ENCODE measurements at places on chromosomes 1 and 21.

DNA sequence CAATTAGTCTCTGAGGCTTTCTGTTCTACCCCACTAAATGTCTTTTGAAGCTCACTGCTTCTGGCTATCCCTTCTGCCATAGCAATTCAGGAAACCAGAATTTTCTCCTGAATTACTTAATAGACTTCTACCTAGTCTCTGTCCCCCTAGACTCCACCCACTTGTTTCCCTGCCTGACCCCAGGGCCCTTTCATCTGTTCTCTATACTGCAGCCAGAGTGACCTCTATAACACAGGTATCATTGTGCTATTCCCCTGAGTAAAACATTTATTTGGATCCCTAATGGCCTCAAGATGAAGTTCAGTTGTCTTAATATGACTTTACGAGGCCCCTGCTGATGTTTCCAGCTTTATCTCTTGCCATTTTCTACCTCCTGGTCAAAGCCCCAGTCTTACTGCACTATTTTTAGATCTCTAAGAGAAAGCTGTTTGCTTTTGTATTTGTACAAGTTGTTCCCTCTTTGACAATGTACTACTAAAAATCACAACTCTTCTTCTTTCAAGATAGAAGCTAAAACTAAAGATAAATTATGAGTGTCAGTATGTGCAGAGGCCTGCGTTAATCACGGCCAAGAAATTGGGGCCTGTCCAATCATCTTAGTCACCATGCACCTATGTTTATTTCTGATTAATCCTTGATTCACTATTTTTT is 54.5 kb downstream of the ATP1B1 start:
- no peak for DNase-seq

GRCh38 chr1:230277201-230278025 is 148.7 kb downstream of the PGBD5 start:
- DNase-seq = no peak

GRCh38 chr1:67552336-67552759 is 122.1 kb upstream of the SERBP1 start:
- no peak for DNase-seq

GRCh38 chr1:20978413-20978812 is 191.3 kb upstream of the HP1BP3 start:
- DNase-seq = no peak

DNA sequence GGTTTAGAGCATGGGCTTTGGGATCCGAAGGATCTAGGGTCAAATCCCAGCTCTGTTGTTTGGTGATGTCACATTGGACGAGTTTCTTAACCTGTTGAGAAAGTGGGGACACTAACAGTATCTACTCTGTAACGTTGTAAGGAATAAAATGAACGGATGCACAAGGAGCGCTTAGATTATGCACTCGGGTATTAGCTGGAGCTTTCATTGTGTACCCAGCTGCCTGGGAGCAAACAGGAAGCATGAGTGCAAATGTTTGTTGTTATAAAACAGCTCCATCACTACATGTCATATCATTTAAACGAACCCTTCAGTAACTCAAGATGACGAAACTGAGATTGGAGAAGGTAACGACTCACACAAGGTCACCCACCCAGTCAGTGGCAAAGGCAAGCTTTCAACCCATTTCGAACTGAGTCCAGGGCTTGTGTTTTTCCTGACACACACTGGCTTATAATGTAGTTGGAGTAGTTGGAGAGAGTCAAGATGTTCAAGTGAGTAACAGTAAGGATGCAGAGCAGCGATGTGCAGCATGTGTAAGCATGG is 16.2 kb upstream of the SLC6A17 start:
- DNase-seq = no peak

DNA sequence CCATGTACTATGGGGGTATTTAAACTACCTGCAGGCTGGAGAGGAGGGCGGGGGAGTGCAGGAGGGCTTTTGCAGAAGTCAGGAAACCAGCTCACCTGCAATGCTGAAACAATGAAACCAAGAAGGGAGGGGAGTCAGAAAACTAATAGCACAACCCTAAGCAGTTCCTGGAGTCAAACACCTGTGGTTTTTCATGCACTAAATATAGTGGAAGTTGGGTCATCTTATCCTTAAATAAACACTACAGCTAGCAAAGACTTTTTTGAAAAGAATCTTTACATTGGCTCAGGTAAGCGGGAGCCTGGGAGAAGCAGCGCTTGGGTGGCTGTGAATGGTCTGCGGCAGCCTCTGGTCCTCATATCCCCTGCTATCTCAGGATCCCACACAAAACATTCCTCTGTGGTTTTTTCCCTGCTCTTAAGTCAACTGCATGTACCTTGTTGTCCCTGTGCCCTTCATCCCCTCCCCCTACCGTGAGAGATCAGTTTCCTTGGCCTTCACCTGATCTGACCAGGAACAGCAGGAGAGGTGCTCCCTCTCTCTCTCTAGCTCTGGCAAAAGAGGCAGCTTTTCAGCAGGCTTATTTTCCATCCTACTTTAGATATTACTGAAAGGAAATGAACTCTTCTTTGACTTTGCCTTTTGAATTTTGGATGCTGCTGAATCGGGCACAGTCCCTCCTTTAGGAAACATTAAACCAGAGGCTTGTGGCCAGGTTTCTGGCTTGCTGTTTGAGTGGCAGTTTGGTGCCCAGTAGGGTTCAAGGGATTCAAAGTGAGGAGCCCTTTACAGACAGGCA is 26.6 kb downstream of the TENT5C start:
- DNase-seq = no peak

DNA sequence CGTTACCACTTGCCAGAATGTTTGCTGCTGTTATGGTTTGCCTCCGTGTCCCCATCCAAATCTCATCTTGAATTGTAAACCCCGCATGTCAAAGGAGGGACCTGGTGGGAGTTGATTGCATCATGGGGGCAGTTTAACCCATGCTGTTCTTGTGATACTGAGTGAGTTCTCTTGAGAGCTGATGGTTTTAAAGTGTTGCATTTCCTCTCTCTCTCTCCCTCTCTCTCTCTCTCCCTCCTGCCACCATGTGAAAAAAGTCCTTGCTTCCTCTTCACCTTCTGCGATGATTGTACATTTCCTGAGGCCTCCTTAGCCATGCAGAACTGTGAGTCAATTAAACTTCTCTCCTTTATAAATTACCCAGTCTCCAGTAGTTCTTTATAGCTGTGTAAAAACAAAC is 44.4 kb downstream of the CFHR5 start:
- DNase-seq = no peak

DNA sequence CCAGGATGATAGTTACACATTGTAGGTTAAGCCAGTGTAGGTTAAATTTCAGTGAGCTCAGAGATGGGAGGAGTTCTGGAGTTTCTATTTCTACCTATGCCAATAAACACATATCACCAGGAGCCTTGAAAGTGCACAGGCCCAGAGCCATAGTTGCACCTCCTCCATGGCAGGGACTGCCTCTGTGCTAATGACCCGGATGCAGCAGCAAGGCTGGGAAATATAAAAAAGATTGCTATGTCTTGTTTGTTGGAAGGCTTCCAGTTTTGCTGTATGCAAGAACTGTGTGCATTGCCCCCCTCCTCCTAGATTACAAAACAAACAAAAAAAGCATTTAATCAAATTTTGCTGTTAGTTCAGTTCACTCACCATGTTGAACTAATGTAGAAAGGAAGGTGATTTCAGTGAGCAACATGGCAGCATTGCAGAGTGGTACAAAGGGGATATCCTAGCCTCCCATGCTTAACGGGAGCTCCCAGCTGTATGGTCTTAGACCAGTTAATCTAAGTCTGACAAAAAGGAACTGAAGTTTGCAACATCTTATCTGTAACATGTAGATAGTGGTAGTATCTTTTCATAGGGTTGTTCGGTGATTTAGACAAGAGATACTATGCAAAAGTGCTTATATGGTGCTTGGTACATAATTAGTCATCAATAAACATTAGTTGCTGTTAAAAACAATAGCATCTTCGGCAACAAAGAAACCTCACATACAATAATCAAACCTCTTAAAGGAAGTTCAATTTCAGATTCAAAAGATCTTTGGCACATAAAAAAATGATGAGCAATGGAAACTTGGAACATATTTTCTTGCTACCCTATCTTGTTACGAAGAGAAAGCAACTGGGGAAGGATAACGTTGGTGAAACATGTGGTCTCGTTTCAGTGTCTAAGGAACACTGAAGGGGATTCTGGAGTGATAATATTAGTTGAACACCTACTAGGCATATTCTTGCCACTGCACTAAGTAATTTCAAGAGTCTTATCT is 309.5 kb downstream of the ASTN1 start:
- no peak for DNase-seq

DNA sequence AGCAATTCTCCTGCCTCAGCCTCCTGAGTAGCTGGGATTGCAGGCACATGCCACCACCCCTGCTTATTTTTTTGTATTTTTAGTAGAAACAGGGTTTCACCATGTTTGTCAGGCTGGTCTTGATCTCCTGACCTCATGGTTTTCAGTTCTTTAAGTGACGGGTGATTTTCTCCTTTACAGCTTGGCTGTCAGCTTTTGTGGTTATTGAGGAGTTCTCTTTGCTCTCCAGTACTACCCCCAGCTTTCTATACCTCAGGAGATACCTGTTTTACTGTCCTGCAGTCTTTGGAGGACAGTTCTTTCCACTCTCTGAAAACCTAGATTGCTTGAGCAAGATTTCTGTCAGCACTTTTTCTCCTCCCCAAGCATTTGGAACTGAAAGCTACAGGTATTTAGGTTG is 45.9 kb upstream of the EGLN1 start:
- no peak for DNase-seq

DNA sequence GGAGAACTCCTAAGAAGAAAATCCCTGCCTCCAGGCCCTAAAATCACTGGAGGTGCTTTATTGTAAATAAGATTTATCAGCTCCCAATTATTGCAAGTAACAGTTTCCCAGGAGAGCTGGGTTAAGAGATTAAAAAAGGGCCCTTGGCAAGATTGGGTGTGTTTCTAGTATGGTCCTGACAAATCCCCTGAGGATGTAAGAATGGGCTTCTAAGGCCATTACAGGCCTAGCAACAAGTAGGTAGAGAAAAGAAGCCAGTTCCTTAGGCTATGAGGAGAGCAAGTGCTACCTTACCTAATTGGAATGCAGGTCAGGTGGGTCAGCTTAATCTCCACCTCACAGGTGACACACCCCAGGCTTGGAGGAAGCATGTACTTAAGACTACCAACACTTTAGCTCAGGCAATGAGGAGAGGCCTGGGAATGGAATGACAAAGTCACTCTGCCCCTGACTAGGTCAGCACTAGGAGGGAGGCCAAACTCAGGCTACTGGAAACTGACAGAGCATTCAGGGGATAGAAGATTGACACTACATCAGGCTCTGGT is 6.8 kb upstream of the OTUD7B start:
- no peak for DNase-seq

DNA sequence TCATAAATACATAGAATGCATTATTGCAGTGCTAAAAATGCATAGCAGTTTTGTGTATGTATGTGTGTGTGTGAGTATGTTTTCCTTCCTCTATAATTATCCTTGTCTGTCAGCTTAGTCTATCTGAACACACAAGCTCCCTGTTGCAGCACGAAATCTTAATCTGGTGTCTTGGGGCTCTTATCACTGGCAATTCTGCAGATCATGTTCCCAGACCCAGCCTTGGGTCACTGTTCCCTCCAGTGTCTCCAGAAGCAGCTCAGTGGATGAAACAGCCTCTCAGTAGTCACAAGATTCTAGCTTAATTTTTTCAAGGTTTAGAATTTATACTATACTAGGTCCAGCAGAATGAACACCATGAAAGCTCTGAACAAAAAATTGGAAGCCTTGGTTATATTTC is 777.9 kb downstream of the MRPL39 start:
- no peak for DNase-seq

GRCh38 chr1:3327389-3327702 is 127.1 kb upstream of the ARHGEF16 start:
- no peak for DNase-seq

DNA sequence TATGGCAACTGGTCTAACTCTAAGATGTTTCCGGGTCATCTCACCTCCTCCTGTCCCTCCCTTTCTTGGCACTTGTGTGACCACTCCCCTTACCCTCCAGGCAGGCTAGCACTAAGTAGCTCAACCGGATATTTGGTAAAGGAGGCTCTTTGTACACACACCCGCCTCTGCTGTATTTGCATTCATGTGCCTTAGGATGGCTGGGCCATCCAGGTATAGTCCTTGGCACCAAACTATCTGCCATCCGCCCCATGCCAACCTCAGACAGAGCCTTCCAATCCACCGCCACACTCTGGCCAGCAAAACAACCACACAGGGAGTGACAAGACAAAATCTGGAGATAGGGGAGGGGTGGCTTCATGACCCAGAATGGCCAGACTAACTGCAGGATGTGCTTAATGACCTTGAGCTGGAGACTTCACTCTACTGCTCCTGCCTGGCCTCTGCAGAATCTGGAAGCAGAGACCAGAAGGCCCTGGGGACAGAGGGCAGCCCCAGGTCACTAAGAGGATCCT is 59.5 kb downstream of the CDK18 start:
- no peak for DNase-seq

DNA sequence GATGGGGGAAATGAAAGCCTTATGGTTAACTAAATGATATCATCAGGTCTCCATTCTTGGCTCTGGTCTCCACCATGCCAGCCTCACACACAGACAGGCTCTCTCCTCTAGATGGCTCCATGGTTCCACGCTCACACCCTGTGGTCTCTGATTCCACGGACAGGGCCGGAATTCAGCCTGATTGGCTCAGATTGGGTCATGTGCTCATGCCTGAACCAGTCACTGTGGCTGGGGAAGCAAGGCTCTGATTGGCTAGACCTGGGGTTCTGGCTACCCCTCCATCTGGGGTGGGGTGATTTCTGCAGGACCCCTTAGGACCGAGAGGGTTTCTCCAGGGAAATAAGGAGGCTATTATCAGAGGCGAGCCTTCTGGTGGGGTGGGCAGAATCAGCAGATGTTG is 277.0 kb downstream of the PTPRU start:
- no peak for DNase-seq

DNA sequence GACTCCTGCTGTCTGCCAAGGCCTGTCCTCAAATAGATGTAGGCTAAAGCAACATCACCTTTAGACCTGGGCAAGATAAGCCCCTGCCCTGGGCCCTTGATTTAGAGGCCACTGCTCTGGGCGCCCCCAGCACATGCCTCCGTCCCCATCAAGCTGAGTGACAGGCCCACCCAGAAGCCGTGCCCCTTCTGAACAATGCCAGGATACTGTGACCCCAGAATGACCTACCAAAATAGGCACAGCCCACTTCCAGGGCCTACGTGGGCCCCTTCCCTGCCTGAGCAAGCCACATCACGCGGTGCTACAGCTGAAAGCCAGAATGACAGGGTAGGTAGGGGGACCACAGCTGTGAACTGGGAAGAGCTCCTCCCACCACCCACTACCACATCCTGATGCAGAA is 24.7 kb upstream of the BECN2 start:
- DNase-seq = no peak

DNA sequence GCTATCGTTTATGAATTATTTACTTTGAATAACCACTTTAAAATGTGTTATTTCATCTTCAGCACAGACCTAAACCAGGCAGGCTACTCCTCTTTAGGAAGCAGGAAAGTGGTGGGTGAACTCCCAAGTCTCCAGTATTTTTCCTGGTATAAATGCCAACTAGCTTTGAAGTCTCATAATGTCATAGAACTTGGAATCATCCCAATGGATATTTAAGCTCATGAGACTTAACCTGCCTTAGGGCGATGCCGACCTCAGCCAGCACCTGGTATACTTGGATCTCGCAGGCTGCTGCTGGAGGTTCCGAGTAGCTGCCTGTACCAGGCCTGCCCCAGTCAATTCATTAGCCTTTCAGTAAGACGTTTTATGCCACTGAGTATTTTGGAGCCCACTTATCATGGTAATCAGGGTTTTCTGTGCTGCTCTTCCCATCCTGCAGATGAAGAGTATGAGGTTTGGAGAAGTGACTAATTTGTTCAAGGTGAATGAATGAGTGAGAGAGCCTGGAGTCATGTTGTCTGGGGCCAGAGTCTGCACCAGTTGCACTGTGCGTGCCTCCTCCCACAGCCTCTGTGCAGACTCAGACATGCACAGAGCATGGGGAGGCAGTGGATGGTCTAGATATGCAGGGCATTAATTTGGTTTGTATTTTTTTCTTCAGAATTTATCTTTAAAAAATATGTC is 34.9 kb downstream of the VANGL1 start:
- DNase-seq = no peak
